ENCODE measurements at places on chromosomes 2 and 18. TPM values are rescaled to one million over a fixed set of nuclear protein-coding genes. Genes with fewer than 3 reads are reported as not detected.

DNA sequence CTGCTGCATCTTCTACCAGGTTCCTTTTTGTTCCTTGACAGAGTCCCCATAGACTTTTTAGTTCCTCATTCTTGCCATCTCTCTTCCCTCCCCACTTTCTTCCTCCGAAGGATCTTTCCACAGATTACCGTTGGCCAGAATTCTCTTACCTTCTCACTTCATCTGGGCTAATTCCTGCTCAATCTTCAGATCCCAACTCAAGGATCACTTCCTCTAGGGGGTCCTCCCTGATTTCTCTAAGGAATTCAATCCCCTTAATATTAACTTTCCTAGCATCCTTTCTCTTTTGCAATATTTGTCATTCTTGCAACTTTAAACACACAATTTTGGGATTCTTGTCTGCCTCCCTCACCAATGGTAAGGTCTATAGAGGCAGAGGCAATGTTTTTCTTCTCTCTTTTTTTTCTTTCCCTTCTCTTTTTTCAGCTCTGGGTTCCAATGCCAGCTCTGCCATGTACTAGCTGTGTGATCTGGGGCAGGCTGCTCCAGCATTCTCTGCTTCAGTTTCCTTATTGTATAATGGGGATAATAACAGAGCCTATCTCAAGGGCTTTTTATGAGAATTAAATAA is 5.4 kb upstream of the KCNE4 start:
- DNase-seq, result no peak

- DNase-seq, result no peak
Observed at GRCh38 chr2:11017921-11018320, 106.2 kb downstream of the KCNF1 start.

GRCh38 chr2:136386046-136386445 is 268.1 kb upstream of the CXCR4 start:
- DNase-seq, result no peak

DNA sequence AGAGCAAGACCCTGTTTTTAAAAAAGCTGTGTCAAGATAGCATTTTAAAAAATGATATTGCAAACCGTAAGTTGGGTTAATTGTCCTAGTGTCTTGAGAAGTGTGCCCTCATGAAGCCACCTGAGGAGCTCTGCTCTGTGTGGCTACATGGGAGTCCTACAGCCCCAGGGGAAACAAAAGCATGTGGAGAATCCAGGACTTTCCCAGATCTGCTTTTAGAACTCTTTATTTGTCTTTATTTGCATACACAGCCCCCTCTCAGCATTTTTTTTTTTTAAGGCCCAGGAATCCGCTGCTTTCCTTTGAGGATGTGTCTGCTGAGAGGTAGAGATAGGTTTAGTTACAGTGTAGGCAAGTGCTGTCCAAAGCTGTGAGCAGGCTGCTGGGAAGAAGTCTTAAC is 219.2 kb downstream of the FHOD3 start:
- DNase-seq, result no peak

DNA sequence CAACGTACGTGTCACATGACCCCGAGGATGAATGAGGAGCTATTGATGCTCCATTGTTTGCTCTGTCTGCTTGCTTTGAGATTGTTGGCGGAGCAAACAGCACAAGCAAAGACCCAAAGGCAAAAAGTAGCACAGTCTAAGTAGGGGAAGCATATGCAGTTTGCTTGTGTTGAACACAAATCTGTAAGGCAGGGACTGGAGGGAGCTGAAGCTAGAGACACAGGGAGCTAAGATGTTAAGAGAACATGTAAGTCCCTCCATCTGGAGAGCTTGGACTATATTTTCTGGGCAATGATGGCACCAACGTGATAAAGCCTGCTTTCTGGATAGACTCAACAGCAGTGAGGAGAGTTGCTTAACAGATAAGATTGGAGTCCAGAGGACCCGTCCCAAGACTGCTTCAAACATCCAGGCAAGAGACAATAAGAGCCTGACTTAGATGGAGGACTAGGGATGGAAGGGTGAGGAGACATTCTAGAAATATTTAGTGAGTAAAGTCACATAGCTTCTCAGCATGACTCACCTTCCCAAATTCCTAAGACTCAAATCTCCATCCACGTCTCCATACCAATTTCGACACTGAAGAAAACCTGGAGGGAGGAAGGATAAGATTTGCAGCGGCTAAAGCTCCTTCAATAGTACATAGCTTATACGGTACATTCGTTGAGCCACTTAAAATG is 88.1 kb upstream of the KLF7 start:
- DNase-seq, result no peak

DNA sequence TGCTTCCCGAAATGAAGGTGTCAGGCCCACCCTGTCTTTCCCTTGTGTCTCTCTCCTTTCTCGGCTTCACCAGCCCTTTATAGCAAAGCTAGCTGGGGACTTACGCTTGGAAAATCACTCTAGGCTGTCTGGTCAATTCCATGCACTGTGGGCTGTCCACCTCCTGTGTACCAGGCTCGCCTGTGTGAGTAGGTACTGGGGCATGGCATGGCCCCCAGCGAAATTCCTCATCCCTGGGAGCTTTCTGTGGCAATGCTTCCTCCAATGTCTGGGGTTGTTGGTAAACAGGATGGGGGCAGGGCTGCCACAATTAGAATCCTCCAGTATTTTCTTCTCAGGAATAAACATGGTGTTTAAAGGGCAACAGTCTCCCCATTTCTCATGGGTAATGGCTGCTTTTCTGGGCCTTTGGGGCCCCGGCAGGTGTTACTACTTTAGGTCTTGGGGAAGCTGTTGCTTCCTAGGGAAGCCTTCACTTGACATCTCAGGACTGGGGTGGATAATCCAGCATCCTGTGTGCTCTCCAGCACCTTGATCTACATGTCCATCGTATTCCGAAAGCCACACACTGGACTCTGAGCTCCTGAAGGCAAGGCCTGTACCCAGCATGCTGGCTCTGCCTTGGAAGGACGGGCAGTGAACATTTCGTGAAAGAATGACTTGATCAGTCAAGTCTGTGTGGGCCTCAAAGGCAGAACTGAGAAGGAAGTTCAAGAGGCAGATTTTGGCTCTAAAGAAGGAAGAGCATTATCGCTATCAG is 21.1 kb downstream of the RHOB start:
- no peak for DNase-seq

DNA sequence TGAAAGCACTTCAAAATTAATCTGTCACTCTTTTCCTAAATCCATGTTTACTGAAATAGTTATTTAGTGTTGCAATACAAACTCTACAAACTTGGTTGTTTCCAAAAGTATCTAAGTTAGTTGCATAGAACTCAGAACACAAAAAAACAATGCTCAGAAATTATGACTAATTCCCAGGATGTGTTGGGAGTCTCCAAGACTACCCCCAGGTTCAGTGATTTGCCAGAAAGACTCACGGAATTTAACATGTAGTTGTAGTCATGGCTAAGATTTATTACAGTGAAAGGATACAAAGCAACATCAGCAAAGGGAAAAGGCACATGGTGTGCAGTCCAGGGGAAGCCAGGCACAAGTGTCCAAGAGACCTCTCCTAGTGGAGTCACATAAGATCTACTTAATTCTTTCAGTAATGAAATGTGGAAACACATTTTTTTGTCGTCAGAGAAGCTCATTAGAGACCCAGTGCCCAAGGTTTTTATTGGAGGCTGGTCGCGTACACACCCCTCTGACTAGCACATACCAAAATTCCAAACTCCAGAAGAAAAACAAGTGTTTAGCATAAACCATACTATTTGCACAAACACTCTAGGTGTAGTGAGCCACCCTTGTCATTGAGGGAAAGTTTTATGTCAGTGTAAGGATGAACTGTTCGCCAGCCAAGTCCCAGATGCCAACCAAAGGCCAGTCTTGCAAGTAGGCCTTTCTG is 43.3 kb upstream of the CYP20A1 start:
- no peak for DNase-seq

DNA sequence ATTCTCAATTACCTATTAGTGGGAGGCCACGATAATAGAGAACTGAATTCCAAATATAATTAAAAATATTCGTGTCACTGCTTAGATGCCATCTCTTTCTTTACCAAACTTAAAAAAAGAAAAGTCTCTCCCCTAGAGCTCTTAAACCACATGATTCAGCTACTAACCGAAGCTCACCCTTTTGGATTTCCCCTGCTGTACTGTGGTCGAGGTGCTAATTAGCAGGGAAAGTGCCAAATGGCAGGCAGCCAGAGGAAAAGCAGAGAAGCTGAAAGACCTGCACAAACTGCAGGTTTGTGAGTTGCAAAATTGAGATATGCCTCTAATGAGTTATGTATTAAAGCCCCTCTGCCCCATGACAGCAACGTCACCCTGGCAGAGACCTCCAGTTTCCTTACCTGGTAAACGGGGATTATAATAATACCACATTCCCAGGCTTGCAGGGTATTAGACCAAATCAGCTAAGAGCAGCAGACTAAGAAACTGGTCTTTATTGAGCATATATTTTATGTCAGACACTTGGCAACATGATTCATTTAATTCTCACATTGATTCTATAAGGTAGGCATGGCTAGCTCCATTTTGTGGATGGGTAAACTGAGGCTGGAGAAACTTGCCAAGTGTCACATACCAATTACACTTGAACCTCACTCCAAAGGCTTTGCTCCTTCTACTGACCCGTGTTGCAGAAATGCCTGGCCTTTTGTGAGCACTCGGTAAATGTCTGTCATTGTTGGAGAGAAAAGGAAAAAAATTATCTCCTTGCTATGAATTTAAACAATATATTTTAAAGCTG is 259.7 kb downstream of the LPIN1 start:
- DNase-seq, result peak; percentile 53

DNA sequence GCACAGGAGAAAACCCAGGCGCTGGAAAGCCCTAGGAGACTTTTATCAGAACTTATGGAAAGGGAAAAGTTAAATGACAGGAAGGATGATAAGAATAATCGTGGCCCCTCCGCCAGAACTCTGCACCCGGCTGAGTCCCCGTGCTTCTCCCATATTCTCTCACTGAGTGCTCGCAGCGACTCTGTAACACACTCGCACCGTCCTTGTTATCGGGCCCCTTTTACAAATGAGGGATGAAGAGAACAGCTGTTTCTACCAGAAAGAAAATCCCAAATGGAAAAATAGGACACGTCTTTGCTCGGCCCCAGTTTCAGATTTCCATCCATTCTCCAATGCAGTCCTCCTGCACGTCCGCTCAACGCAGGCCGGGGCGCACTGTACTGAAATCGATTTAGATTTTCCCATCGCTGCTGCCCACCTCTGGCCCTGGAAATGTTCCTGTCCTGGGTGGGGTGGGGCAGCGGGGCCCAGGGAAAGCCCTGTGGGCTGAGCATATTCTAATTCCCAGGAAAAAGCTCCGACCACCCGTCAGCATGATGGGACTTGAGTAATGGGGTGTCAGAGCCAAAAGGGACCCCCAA is 66.4 kb downstream of the KCNF1 start:
- DNase-seq, result no peak

DNA sequence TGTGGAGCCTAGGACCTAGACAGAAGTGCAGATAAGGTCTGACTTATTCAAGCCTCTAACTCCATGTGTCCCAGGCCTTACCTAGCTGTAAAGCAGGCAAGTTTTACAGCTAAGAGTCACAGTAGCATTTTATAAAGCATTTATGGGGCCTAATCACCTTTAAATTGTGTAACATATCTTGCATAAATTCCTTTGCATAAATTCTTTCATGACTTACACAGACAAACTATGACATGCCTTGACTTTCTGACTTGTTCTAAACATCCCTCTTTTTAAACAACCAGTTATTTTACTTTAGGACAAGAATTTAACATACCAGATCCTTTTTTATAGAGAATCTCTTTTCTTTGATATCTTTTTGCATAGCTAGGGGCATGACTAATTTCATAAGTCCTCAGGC is 1257.8 kb upstream of the NRXN1 start:
- DNase-seq, result no peak

DNA sequence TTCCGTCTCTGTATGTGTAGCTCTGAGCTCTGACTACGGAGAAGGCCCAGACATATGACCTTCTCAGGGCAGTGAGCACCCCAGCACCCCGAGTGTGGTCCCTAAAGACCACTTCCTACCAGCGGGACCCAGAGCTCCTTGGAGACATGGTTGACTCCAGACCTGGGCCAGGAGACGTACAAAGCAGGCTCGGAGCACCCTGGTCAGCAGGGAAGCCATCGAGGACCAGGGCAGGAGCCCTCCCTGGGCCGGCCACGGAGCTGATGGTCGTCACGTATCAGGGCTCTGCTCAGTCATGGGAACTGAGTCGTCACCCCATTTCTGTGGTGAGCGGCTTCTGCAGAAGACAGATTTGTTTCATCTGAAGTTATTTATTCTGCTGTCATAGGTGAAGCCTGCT is 12.8 kb upstream of the NEU4 start:
- no peak for DNase-seq

DNA sequence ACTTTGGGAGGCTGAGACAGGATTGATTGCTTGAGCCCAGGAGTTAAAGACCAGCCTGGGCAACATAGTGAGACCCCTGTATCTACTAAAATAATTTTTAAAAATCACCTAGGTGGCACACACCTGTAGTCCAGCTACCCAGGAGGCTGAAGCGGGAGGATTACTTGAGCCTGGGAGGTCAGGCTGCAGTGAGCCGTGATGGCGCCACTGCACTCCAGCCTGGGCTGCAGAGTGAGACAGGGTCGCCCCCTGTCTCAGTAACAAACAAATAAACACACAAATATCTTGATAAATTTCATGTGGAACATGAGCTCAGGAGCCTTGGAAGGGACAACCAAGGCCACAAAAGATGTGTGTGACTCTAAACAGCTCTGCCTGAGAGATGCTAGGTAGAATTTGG is 11.7 kb upstream of the ANKRD53 start:
- no peak for DNase-seq

Gene DCTN1
- total RNA-seq, result 142 TPM

Gene MRPL30
- 34.2 TPM for total RNA-seq

Gene TLX2
- total RNA-seq, result not detected

Gene SH3RF3
- 8.5 TPM for total RNA-seq
